ENCODE measurements at places on chromosomes 4 and X.
A peak's percentile ranks its signal among the peaks of the same experiment; 100 is the strongest.

- DNase-seq, result no peak
These were observed 8.6 kb downstream of the SRPX start for GRCh38 chrX:38211891-38212635.

DNA sequence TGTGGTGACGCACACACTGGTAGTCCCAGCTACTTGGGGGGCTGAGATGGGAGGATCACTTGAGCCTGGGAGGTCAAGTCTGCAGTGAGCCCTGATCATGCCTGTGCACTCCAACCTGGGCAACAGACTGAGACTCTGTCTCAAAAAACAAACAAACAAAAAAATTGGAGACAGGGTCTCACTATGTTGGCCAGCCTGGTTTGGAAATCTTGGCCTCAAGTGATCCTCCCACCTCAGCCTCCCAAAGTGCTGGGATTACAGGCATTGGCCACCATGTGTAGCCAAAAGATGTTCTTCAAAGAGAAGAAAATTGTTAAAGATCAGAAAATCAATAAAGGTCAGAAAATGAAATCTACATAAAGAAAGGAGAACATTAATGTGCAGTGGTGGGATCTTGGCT, 41.7 kb upstream of the ABCG2 start:
- no peak for DNase-seq

GRCh38 chr4:47218631-47219030, 187.3 kb downstream of the GABRB1 start:
- DNase-seq, result no peak

DNA sequence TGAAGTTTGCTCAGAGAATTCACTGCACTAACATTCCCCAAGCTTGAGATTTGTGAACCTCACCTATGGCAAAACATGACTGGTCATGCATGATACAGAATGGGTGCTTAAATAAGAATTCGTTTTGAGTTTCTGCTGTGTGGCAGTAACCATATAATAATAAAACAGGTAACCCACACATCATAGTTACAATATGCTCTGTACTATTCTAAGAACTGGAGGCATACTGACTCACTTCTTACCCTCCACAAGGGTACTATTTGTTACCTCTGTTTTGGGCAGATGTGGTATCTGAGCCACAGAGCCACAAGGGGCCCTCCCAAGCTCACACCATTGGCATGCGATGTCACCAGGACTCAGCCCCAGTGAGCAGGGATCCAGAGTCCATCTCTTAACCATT, 17.6 kb downstream of the SLC2A9 start:
- DNase-seq, result peak; percentile 38

DNA sequence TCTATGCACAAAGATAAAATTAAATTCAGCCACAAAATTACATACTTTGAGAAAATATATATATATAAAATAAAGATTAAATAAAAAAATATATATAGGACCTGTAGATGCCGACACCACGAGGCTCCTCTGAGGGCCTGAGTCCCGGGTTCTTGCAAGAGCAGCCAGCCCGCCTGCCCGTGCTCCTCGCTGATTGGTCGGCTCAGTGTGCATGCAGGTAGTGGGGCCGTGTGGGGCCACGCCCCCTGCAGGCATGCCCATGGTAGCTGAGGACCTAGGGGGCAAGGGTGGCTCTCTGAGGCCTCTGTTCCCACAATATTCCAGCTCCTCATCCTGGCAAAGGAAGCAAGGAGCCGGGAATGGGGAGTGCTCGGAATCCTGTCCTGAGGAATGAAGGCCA, 80.5 kb upstream of the AMELX start:
- DNase-seq, result no peak

- no peak for DNase-seq
These were observed 190.6 kb downstream of the FRAS1 start for GRCh38 chr4:78247536-78248285.

GRCh38 chrX:22163326-22163725, 109.4 kb upstream of the CBLL2 start:
- DNase-seq, result no peak

- no peak for DNase-seq
These were observed 60.7 kb upstream of the ABCG2 start for GRCh38 chr4:88219099-88219498.

DNA sequence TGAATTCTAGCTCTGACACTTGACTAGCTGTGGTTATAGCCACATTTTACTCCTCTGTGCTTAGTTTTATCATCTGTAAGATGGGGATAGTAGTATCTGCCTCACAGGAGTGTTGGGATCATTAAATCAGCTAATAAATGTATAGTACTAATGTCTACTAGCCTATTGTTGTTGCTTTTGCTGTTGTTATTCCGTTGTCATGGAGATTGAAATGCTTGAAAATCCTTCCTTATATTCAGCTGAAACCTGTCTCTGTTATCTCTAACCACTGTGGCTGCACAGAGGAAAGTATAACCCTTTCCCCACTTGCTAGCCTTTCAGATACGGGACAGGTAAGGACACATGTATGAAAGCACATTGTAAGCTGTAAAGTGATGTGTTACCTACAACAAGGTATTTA, 33.9 kb downstream of the CLCN5 start:
- DNase-seq, result no peak

DNA sequence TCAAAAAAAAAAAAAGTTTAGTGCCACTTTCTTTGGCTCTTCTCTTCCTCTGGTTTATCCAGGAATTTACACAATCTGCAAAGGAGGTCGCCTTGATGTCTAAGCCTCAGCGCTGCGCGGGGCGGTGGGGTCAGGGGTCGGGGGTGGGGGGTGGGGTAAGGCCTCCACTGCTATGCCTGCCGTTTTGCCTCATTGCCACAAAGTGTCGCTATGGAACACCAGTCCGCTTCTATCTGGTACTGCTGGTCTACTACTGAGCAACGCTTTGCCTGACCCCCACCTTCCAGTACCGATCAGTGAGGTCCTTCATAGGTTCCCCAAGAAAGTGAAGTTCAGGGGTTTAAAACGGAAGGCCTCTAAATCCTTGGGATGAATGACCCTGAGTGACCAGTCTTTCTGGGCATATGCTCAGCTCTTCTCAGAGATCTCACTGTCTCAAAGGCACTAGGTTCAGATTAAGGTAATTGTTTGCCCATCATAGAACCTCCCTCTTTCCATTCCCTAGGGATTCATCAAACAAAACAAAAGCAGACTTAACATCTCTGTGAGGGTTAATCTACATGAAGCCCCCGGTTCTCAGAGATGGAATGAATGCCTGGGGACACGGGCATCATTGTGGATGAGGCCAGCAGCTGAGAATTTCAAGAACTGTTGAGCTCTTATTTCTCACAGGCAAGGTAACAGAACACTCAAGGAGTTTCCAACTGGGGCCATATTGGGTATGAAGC, 16.9 kb upstream of the TSR2 start:
- no peak for DNase-seq
